ENCODE measurements at places on chromosomes 11 and 22.

- no peak for DNase-seq
Observed at GRCh38 chr11:19728436-19728835, 15.8 kb downstream of the NAV2 start.

- no peak for DNase-seq
Observed at GRCh38 chr11:41714101-41714500, 254.6 kb upstream of the LRRC4C start.

- no peak for DNase-seq
Observed at GRCh38 chr11:33656768-33657167, 43.9 kb downstream of the C11orf91 start.

GRCh38 chr11:117437791-117438130 is 110.1 kb downstream of the CEP164 start:
- DNase-seq, result no peak

DNA sequence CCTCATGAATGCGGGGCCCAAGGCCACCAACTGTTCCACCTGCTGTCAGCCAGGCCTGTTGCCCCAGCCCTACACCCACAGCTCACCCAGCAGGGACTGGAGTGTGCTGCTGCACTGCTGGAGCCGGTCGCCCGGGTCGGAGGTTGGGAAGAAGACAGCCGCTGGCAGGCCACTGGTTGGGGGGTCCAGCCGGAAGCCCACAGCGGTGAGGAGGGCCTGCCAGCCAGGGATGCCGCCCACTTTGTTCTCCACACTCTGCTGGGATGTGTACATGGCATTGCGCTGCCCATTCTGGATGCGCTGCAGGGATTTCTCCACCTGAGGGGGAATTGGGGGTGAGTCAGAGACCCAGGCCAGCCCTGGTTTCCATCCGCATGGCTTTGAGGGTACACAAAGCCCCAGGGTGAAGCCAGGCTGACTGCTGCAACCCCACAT is 74.2 kb upstream of the PITPNB start:
- DNase-seq, result no peak

GRCh38 chr11:94675239-94675638 is 92.9 kb upstream of the AMOTL1 start:
- no peak for DNase-seq

DNA sequence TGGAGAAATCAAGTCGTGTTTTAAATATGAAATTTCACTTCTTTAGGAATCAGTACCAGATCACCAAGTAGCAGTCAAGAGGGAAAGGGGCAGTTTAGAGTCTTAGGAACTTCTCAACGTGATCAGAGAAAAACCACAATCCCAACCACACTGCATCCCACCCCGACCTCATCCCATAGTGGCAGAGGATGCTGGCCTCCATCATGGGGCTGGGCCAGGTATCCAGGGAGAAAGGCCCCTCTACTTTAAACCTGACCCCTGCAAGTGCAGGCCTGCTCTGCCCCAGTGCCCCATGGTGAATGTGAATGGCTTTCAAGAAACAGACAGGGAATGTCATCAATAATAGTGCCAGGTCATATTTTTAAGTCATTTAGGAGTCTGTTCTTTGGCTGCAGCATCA is 12.1 kb downstream of the CHST1 start:
- no peak for DNase-seq

- peak; percentile 51 for DNase-seq
Observed at GRCh38 chr11:73761403-73761945, 600 bp upstream of the RAB6A start.

DNA sequence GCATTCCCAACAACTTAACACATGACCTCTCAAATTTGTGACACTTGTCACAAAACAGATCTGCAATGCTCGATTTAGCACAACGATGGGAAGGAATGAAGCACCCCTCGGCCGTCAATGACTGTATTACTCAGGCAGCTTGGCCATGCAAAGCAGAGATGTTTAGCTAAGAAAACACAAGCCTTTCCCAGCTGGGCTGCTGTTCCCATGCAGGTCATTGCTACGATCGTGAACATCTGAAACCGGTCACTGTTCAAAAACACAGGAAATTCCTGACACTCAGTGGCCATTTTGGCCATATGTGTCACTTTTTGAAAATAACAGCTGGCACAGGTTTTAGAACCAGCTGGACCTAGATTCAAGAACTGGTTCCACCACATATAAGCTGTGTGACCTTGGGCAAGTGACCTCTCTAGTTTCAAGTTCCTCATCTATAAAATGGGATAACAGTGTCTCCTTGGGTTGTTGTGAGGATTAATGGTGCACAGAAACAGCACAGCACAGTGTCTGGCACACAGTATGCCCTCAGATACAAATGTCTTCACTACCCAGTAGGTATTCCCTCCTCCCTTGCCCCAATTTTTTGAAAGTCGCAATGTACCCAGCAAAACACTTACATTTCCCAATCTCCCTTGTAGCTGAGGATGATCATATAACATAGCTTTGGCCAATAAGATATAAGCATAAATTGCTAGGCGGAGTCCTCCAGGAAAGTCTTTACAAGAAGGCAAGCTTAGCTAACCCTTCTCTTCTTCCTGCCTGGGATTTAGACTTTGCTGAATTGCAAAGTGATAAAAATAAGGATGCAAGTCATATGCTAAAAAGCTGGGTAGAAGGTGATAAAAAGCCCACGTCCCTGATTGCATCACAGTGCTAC is 93.1 kb downstream of the C11orf58 start:
- no peak for DNase-seq

DNA sequence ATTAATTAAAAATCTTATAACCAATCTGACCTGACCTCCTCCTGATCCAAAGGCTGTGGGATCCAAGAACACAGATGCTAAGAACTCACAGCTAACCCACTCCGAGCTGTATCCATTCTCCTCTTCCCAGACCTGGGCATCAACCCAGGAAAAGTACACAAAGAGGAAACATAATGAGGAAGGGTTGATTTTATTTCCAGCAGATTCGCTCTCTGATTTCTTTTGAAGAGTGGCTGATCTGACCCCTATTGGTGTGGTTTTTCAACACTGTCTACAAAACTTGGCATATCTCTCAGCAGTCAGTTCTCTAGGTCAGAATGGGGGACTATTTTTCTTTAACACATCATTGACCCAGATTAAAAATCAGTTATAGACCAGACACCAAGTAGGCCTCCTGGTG is 201.9 kb upstream of the UBASH3B start:
- no peak for DNase-seq

- no peak for DNase-seq
Observed at GRCh38 chr11:556662-557256, 3.8 kb downstream of the LMNTD2 start.

DNA sequence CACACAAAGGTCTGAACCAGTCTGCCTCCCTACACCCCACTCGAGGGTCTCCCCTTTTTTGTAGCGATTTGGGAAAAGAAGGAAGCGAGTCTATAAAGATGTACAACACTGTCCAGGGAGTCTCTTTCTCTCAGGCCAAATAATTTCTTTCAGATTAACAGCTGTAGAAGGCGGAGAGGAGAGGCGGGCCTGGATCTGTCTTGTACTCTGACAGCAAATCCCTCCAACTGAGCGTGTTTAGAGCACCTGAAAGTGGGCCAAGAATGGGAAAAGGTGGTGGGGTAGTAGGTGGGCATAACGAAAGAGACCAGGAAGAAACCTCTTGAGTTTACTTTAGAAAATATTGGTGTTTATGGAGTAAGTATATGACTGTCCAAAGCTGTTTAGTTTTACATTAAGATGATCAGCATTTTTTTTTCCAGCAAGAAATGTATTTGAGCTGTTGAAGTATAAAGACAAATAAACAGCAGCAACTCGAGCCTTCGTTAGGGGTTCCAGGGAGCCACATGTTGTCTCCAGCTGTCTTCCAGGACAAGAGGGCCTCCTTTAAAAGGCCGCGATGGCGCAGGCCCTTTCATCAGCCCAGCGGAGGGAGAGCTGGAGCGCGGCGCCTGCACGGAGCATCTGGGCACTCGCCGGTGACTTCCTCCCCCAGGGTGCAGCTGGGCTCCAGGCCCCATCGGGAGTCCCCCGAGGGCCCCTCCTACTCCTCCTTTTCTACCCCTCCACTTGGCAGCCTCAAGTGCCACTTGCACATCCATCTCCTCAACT is 34.9 kb downstream of the SCUBE1 start:
- no peak for DNase-seq

DNA sequence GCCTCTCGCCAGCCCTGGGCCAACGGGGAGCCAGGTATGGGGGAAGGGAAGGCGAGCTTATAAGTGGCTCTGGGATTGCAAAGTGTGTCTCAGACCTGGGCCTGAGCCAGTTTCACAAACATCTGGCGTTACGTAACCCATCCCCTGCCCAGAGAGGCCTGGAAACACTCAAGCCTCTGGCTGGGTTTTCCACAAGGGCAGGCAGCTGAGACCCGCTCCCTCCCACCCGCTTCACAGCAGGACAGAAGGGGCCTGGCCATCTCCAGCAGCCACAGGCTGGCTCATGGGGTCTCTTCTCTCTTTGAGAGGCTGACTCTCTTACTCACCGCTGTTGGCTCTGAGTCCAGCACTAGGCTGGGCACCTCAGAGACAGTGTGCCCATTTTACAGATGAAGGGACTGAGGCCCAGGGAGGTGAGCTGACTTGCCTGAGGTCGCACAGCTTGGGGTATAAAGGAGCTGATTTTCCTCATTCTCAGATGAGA is 44.5 kb downstream of the TRIOBP start:
- no peak for DNase-seq

GRCh38 chr22:43823353-43823908 is 11.3 kb upstream of the EFCAB6 start:
- no peak for DNase-seq

DNA sequence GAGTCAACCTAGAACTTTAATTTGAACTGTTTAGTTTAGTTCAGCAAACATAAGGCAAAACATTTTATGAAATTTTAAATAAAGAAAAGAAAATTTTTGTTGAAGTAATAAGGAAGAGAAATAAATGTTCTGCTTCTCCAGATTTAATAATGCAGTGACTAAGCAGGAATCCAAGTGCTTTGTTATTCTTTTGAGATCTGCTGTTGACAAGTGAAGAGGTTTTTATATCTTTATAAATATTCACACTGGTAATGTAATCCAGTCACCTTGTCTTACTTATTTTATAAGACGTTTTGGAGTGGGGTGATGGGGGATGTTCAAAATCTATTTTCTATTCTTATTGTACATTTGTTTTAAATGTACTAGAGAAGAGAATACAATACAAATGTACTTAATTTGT is 725.9 kb upstream of the CCDC179 start:
- DNase-seq, result no peak
